NCI-H1105 treated with DMSO at 0.1 percent for 48 hours (cell line): ENCODE measurements at places on chromosomes 7 and 10.

DNA sequence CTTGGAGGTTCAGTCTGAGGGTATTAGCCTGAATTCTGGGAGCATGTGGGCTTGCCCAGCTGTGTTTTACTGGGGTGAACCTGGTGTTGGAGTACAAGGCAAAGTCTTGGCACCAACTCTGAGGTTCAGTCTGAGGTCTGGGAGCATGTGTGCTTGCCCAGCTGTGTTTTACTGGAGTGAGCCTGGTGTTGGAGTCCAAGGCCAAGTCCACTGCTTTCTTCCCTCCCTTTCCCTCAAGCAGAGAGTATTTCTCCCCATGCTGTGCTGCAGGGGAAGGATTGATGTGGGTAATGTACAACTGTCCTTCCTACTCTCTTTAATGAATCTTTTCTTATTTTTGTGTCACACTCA is 236.1 kb downstream of the NXPH1 start:
- no peak for DNase-seq

GRCh38 chr7:123849855-123850254 is 4.9 kb downstream of the HYAL4 start:
- no peak for DNase-seq

DNA sequence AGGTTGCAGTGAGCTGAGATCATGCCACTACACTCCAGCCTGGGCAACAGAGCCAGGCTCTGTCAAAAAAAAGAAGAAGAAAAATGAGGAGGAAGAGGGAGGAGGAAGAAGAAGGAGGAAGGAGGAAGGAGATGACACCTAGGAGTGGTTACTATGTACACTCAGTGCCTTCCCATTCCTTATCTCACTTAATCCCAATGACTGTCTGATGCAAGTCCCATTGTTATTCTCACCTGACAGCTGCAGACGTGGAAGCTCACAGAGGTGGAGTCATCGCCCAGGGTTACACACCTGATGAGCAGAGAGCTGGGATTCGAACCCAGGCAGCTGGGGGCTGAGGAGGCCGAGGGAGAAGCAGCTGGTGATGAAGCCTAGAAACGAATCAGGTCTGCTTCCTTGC is 258.8 kb downstream of the SNX10 start:
- DNase-seq = no peak

DNA sequence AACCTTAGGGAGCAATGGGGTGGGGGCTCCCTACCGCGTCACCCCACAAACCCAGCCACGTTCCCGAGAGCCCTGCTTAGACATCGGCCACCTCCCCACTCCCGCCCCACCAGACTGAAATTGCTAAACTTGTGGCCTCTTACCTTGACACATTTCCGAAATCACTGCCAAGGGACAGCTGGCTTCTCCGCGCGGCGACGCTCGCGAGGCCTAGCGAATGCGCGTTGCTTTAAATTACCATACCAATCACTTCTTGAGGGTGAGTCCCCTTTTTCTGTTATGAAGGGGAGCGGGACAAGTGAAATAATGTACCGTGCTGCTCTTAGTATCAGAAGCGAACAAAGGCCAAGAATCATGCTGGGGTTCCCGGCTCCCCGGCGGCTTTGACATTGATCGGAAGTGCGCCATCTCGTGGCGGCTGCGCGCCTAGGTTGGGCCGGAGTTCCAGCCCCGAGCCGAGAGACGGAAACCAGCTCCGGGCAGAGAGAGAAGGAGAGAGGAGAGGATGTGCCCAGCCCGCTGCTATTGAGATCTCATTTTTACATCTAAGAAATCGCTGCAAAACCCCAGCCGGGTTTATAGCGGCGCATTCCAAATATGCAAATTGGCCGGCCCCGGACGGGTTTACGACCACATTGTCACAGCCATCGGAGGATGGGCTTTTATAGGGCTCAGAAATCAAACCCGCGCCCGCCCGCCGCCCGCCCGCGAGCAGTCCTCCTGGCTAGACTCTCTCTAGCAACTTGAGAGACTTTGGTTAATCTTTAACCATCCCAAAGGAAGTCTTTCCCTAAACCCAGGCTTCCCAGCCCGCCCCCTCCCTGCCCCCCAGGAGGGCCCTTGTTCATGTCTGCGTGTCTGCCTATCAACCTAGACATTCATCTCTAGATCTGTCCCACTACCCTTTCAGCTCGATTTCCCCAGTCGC is 5.3 kb downstream of the HOXA11 start:
- no peak for DNase-seq

- DNase-seq = no peak
These were observed 971 bp downstream of the AEBP1 start for GRCh38 chr7:44104860-44105771.
